ENCODE measurements at places on chromosomes 16 and 17. TPM values are rescaled to one million over a fixed set of nuclear protein-coding genes. Genes with fewer than 3 reads are reported as not detected.

GRCh38 chr16:168424-168823, 2.6 kb downstream of the HBM start:
- no peak for DNase-seq

- no peak for DNase-seq
These were observed 320.0 kb upstream of the PSMD7 start for GRCh38 chr16:73976644-73977043.

The NUTF2 gene
- 69.1 TPM for polyA plus RNA-seq

DNA sequence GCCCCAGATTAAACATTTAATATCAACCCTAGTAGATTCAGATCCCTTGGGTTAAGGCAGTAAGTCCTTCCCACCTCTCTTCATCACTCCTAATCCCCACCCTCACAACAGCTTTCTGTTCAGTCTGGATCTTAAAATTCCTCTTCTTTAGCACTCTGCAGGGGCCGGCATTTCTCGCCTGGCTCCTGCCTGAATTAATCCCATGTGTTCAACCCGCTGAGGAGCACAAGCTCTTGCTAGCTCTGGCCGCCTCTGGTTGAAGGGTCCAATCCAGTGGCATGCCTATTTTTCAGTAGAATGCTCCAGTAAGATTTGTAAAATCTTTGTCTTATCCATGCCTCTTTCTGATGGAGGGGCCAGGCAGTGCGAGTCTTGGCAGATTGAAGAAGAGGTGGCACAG, 59.2 kb downstream of the CYB5B start:
- DNase-seq = no peak

DNA sequence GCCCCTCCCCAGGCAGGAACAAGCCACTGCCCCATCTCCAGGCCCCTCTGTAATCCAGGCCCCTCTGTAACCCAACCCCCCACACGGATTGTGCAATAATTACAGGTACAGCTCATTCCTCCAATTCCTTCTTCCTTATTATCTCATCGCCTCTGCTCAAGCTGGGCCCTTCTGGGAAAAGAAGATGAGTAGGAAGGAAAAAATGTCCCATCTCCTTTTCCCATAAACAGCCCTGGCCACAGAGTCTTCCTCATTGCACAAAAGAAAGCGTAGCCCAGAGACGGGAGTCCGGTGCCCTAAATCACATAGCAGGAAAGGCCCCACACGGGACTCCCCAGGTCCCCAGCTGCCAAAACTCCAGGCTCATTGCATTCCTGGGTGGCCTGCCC, 3.6 kb upstream of the LITAFD start:
- no peak for DNase-seq

DNA sequence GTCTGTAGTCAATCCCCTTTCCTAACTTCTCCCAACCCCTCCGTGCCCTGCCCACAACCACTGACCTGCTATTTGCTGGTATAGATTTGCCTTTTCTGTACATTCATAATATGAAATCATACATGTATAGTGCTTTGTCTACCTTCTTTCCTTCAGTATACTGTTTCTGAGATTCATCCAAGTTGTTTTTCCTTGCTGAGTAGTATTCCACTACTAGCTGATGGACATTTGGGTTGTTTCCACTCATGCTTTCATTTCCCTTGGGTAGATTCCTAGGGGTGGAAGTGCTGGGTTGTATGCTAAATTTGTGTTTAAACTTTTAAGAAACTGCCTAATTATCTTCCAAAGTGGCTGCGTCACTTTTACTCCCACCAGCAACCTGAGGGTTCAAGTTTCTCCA, 27.7 kb downstream of the CSNK2A2 start:
- no peak for DNase-seq

DNA sequence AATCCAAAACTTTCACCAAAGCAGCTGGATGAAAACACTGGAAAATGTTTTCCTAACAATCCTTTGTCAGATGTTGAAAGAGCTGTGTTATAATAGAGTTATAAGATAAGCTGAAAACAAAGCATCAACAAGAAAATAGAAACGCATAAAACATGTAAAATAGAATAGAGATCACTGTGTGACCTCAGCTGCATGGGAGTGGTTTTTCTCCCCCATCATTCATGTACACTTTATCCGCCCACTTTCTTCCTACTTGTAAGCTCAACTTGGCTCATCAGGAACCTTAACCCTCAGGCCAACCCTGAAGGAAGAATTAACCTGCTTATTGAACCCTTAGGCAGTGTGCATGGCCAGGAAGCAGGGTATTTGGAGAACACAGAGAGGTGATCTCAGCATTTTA, 238.5 kb upstream of the PMFBP1 start:
- DNase-seq = no peak

The OR3A3 gene
- not detected for polyA plus RNA-seq

The SPNS3 gene
- polyA plus RNA-seq = 0.96 TPM

- peak; percentile 46 for DNase-seq
These were observed 11.5 kb downstream of the KCNG4 start for GRCh38 chr16:84228256-84228838.

GRCh38 chr17:46010597-46011186, 11.6 kb downstream of the STH start:
- no peak for DNase-seq

The CSF3 gene
- polyA plus RNA-seq = 3.5 TPM

The JUP gene
- 46.8 TPM for polyA plus RNA-seq

DNA sequence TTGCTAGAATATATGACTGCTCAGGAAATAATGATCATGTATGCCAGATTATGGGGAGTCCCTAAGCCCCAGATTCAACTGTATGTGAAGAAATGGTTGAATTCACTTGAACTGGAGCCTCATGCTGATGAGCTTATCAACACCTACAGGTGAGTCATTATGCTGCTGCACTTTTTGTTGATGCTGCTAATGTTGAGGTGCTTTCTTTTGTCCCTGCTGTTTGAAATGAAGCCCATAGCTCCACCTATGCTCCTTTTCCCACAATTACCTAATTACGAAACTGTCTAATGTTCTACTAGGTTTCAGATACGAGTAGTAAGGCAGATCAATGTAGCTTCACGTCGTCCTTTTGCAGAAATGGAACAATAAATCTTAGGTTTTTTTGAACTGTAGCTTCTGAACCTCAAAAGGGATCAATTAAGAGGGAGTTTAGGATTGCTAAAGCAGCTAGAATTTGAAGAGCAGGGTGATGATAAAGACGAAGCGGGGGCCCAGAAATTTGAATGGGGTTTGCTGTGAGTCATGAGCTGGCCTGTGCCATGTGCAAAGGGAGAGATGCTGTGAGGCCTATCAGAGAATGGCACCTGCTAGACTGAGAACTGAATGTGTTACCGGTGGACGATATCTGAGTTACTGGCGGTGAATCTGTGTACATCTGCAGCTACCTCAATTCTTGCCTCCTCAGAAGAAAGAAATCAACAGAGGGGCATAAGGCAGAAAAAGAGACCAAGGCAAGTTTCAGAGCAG, 6.1 kb upstream of the UQCRC2 start:
- no peak for DNase-seq

- DNase-seq = no peak
These were observed 27.2 kb upstream of the MEAK7 start for GRCh38 chr16:84531671-84532111.

GRCh38 chr17:61065263-61065773, 334.3 kb upstream of the TBX2 start:
- DNase-seq = no peak

DNA sequence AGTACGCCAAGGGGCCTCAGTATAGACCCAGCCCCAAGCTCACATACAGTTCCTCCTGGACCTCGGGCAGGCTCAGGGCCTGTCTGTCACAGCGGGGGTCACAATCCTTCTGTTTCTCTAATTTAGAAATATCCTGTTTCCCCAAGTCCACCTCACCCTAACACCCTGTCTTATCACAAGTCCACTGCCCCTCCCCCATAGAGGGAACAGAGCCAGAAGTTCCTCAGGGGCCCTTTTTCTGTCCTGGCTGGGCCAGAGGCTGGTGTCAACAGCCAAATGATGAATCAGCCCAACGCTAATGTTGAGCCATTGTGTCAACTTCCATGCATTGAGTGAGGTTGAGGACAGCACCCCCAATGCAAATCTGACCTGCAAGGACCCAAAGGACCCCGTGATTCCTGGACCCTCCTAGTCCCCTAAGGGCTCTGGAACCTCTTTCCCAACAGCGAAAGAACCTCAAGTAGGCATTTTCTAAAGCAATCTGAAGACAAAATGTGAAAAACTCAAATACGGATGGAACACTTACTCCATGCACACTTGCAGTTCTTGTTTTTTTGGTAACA, 58.6 kb downstream of the PECAM1 start:
- no peak for DNase-seq

DNA sequence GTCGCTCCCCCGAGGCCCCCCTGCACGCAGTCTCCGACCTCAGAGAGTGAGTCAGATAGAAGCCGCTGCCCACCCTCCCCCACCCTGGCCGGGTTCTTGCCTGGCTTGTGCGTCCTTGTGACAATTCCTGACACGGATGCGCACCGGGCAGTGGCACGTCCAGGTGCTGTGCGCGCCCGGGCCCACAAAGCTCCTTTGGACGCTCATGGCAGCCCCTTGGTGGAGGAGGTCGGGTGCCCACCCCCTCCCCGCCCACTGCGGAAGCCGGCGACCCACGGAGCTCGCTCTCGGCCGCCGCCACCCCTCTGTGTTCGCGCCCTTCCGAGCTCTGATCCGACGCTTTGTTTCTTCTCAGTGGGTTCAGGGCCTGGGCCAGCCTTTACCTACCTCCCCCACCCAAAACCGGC, 662 bp upstream of the TUBB3 start:
- DNase-seq = no peak

GRCh38 chr16:85330694-85331188, 218.5 kb upstream of the CIBAR2 start:
- DNase-seq = no peak

- DNase-seq = no peak
These were observed 196.6 kb downstream of the SNX29 start for GRCh38 chr16:12173121-12173520.

The OGFOD1 gene
- 3.2 TPM for polyA plus RNA-seq

The CHP2 gene
- polyA plus RNA-seq = not detected

DNA sequence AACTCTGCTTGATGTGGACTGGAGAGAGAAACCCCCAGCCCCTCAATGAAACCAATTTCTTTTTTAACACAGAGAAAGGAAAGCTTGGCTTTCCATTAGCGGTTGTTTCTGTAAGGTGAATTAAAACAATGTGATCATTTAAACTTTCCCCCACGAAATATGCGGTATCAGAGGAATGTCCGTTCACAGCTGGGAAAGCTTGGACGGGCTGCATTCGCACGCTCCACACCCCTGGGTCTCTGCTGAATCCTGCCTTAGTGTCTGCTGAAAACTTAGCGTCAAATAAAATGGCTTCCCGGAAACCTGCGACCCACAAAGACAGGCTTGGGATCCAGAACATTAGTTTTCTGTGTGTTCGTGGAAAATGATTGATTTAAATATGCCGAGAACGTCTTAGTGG, 71.7 kb downstream of the C16orf95 start:
- no peak for DNase-seq

The ALOX12B gene
- not detected for polyA plus RNA-seq

- DNase-seq = no peak
These were observed 19.8 kb upstream of the TANGO6 start for GRCh38 chr16:68823401-68824135.

GRCh38 chr16:16158741-16159374, 64.4 kb downstream of the ABCC6 start:
- DNase-seq = no peak

The ENPP7 gene
- 0.15 TPM for polyA plus RNA-seq

GRCh38 chr16:88747588-88748301, 37.3 kb downstream of the PIEZO1 start:
- DNase-seq = no peak

DNA sequence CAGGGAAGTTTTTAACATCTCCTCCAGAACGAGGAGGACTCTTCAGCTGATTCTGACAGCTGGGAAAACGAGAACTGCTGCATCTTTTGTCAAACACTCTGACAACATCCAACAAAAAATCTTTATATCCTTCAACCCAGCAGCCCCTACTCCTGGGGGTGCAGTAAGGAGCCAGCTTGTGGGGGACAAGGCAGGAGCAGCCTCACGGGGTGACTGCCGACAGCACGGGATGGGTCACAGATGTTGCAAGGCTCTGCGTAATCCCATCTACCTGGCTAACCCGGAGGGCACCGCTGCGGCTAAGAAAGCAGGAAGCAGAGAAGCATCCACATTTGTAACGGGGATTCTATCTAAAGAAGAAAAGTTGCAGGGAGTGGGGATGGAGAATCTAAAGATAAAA, 28.6 kb downstream of the WDR45B start:
- DNase-seq = no peak

The NOG gene
- polyA plus RNA-seq = 0.09 TPM

DNA sequence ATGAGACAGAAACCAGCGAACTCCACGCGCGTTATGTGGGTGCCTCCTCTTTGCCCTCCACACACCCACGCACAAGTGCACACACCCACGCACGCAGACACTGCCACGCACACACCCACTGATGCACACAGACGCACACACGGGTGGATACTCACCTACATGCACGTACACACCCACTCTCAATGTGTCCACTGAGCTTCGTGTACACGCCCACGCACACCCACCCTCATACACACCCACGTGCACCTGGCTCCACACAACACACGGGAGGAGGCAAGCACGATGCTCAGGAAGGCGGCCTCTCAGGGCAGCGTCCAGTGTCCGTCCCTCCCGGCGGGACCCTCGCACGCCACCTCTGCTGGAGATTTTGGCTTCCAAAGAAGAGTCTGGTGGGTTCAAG, 4.2 kb downstream of the RFNG start:
- DNase-seq = no peak

- DNase-seq = no peak
These were observed 21.0 kb downstream of the KSR1 start for GRCh38 chr17:27477050-27477888.

The KCNJ12 gene
- polyA plus RNA-seq = 0.15 TPM

DNA sequence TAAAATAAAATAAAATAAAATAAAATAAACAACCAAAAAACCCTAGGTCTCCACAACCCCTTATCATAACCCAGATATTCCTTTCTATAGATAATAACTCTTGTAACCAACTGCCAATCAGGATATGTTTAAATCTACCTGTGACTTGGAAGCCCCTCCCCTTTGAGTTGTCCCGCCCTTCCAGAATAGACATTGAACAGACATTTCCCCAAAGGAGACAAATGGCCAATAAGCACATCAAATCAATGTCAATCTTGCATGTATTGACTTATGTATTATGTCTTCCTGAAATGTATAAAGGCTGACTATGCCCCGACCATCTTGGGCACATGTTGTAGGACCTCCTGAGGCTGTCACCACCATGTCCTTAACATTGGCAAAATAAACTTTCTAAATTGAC, 1.5 kb upstream of the MAPK7 start:
- DNase-seq = no peak

The SLC5A10 gene
- 0.02 TPM for polyA plus RNA-seq

GRCh38 chr17:28725166-28725659, 820 bp downstream of the TLCD1 start:
- no peak for DNase-seq

- no peak for DNase-seq
These were observed 77.0 kb downstream of the MYH13 start for GRCh38 chr17:10295728-10296343.

All from pancreas (tissue), 10 donors.